ENCODE measurements at places on chromosomes 16 and 17.

DNA sequence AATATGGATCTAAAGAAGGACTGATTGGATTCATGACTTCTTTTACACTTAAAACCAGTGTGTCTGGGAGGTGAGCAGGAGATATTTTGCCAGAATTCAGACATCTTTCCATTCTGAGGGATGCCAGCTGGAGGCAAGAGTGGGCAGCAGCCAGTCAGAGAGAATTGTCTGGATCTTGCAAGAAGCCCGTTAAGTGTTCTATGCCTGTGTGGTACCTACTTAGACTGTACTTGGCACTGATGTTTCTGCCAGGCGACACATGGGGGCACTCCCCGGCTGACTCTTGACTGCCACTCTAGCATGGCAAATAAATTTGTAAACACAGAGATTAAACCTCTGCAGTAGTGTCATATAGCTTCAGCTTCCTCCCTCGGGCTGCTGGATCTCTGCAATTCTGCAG lies 247.7 kb downstream of the UTP18 start:
- DNase-seq = no peak

DNA sequence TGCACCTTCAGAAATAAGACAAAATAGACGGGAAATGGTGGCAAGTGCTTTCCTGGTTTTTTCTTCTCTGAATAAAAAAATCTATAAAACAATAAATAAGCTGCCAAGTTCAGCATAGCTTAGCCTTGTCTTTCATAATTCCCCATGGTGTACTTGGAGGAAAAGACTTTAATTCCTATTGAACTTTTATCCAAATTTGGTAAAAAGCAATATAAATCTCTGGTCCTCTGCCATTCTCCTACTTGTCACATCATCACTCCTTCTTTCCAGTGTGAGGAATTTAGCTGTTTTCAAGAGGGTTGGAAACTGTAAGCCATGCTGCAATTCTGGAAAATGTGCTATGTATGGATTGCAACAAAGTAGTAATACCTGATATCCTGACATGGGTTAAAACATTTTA lies 551.8 kb upstream of the KIF2B start:
- no peak for DNase-seq

- no peak for DNase-seq
Measured at GRCh38 chr17:67565068-67565467, 152.7 kb upstream of the NOL11 start.

DNA sequence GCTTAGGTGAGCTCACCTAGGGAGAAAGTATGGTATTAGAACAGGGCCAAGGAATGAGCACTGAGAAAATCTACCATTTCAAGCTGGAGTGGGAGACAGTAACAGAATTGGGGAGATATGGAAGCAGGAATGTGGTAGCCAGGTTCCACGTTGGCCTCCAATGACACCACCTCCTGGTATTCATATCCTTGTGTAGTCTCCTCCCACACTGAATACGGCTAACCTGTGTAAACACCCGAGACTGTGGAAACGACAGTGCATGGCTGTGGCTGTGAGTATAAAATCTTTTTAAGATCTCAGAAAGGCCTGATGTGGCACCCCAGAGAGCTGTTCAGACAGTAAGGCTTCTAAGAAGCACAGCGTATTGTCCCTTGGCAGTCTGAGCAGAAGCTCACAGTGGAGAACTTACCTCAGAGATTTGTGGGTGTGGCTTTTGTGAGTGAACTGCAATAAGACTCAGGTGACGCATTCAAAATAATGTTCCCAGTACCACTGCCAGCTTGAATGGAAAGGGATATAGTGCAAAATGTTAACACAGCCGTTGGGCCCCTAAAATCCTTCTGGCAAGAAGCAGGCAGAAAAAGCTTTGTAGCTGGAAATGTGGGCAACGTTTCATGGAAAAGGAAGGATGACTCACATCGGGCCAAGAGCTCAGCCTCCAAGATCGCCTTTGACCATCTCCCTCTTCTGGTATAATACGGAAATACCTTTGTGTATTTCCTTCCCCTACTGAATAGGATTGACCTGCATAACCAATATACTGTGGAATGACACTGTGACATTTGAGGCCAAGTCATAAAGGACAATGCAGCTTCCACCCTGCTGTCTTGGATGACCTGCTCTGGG lies 14.4 kb downstream of the SDR42E1 start:
- DNase-seq = no peak

Data from activated CD4-positive, alpha-beta T cell treated with anti-CD3 and anti-CD28 coated beads for 4 hours (primary cell).